Psoas muscle (tissue), 8 donors: ENCODE measurements at places on chromosomes 3 and 15. TPM values are rescaled to one million over a fixed set of nuclear protein-coding genes. Genes with fewer than 3 reads are reported as not detected.

GOLGA8K gene
- not detected for total RNA-seq

UROC1 gene
- not detected for total RNA-seq

DNA sequence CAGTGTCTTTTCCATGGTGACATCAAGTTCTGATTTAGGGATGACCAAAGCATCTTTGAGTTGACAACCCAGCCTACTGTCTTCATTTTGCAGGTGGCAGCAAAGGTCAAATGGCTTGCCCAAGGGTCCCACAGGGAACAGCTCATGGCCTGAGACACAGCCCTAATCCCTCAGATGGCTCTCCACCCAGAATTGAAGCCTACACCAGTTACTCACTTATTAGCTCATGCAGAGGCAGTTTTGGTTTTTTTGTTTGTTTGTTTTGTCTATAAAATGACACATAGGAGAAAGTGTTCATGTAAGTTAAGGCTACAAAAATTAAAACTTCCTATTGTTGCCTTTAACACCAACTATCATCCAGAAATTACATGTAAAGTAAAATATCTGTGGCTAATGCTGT, 167.9 kb downstream of the OSBPL10 start:
- no peak for DNase-seq

C15orf62 gene
- total RNA-seq: not detected

DNA sequence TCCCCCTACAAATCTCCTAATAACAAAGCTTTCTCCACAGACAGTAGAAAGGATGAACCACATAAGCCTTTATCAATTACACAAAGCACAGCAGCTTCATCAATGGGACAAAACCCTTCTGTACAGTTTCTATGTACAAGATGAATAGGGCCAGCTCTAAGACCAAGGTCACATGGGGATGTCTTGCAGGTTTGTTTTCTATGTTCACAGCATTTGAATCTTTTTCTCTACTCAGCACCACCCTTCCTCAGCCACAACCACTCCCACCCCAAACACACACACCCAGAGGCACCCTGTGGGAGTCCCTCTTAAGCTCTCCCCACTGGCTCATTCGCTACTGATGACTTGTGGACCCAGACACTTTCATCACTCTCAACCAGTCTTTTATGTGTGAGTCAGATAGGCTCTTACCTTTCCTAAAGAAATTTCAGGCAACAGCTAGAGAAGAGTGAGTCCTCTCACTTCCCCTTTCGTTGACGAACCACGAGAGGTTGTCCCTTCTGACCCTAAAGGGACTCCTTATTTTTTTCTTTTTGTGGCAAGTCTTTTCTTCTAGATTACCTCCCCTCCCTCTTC, 57.9 kb downstream of the ARHGAP31 start:
- no peak for DNase-seq

GRCh38 chr3:39961230-39961629, 151.8 kb downstream of the MYRIP start:
- DNase-seq: no peak

SLMAP gene
- 129 TPM for total RNA-seq

PLCH1 gene
- 0.62 TPM for total RNA-seq

DNA sequence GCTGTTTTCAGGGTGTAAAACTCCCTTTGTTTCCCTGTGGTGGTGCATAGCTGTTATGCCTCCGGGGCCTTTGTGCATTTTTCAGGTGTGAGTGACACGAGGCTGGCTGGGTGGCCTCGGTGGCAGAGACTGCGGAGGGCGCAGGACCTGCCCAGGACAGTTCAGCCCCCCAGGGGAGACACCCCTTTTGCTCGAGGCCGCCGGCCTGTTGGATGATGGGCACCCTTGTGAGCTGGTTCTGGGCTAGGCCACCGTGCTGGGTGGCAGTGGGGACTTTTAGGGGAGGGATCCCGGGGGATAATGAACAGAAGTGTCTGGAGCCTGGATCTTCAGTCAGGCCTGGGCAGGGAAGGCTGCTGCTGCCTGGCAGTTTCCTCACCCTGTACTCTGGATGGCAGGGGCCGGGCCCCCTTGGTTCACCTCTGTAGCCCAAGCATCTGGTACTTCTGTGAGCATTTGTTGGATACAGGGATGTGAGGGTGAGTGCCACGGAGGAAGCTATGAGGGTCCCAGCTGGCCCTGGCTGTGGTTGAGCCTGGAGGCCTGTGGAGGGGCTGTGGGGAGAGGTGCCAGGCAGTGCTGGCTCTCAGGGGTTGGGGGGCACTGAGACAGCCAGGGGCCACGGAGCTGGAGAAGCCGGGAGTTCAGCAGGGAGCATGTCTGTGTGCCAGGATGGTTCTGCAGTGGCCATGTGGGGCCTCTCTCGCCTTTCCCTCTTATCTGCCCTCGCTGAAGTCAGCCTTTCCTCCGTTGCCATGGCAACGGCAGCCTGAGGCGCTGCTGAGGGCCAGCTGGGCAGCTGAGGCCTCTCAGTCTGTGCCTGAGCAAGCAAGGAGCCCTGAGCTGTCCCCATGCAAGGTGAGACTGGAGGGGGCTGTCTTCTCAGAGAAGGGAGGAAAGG, 49.0 kb downstream of the KY start:
- DNase-seq: no peak

GRCh38 chr3:29764603-29765254, 483.9 kb downstream of the RBMS3 start:
- no peak for DNase-seq

DNA sequence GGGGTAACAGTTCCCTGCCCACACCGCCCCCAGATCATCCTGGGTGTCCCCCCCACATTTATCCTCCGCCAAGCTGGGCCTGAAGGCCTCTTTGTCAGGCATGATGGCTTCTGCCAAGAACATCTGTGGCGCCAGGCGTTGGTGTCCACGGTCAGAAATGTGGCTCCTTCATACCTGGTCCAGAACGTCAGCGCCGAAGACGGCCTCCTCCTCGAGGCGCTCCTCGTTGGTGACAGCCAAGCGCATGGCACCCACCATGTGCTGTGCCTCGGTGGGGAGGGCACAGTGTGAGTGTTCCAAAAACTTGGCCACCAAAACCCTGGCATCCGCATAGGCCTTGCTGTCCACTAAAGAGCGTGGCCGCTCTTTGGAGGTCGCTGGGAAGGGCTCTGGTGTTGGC, 146.5 kb downstream of the NSMCE3 start:
- no peak for DNase-seq

DNA sequence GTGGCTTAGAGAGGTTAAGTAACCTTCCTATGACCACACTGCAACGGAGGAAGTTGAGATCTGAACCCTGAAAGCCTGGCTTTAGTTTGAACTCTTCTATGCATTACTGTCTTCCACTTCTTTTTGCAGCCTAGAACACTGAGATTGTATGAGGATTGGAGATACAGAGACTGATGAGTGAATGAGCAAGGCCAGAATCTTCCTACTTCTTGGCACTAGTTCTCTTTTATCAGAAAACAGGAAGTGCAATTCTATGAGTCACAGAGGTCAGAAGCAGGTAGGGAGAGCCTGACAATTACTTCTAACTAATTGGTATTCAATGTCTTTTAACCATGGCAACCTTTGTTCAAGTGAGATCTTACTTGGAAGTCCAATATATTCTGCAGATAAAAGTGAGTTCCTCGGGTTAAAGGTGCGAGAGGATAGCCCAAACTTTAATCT, 219.0 kb downstream of the SHQ1 start:
- no peak for DNase-seq

TP63 gene
- 83.0 TPM for total RNA-seq

GRCh38 chr3:71057526-71057894, 526.0 kb downstream of the FOXP1 start:
- DNase-seq: no peak

STRA6 gene
- total RNA-seq: not detected

ZBBX gene
- not detected for total RNA-seq

- no peak for DNase-seq
Measured at GRCh38 chr15:91871837-91872236, 18.3 kb downstream of the SLCO3A1 start.

CAMK2N2 gene
- total RNA-seq: not detected

GOLGA6L9 gene
- total RNA-seq: 1.7 TPM

DNA sequence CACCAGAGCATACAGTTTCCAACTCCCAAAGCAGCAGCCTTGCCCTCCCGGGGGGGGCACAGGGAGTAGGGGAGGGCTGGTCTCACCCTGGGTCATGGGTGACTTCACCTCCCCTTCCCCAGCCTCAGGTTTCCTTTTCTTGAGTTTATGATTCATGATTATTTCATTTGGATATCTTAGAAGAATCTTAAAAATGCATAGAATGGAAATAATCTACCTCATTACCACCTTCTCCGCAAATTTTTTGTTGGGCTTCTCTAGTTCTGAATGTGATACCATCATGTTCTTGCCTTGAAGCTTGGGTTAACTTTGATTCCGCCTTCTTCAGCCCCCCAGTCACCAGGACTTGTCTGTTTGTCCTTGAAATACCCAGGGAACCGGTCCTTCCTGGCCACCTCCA, 148.8 kb upstream of the ROPN1 start:
- no peak for DNase-seq

DNA sequence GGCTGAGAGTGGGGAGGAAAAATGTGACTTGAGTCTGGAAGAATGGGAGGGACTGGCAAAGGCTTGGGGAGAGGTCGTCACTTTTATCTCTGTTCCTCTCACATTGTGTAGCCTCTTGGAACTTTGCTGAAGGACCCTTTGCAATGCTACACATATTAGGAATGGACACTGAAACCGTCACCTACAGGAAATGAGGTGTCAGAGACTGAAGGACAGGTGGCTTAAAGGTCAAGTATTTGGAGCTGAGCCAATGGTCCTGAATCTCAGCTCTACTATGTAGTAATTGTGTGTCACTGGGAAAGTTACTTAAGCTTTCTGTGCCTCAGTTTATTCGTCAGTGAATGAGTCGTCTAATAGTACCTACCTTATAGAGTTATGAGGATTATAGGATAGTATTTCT, 14.7 kb downstream of the MCTP2 start:
- no peak for DNase-seq

TMOD2 gene
- total RNA-seq: 5.8 TPM

GPR160 gene
- 0.42 TPM for total RNA-seq

DNA sequence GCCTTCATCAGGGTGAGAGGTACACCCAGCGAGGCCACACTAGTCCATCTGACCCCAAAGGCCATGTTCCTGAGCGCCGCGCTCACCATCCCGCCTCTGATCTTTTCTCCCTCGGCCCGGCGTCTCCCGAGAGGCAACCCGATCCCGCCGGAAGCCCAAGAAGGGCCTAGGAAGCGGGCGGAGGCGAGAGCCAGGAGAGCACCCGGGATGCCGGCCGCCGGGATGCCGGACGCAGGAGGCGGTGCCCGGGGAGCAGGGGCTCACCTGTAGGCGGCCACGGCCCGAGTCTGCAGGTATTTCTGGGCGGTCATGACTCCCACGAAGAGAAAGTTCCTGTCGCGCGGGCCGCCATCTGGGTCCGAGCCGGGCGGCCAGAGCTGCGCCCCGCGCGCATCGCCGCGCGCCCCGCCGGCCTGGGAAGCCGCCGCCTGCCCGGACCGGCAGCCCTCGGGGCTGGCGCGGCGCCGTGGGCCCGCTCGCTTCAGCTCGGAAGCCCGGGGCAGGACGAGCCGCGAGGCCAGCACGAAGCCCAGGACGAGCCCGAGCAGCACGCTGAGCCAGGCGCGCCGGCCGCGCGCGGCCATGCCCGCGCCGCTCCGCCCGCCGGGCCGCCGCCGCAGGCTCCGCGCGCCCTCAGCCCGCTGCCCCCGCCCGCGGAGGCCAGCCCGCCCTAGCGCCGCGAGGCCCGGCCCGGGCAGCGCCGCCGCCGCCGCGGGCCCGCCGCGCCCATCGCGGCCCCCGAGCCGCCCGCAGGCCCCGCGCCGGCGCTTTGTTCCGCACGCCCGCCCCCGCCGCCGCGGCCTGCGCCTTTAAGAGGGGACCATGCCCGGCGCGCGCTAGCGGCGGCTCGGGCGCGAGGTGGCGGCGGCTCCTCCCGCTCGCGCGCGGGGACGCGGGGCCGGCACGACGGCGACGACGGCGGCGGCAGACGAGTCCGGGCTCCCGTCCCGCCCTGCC, 697 bp downstream of the CHSY1 start:
- peak; percentile 70 for DNase-seq

COL6A5 gene
- total RNA-seq: not detected
